ENCODE measurements at places on chromosomes 12 and 14.

- no peak for DNase-seq
Measured at GRCh38 chr12:122942637-122943036, 23.6 kb downstream of the ABCB9 start.

DNA sequence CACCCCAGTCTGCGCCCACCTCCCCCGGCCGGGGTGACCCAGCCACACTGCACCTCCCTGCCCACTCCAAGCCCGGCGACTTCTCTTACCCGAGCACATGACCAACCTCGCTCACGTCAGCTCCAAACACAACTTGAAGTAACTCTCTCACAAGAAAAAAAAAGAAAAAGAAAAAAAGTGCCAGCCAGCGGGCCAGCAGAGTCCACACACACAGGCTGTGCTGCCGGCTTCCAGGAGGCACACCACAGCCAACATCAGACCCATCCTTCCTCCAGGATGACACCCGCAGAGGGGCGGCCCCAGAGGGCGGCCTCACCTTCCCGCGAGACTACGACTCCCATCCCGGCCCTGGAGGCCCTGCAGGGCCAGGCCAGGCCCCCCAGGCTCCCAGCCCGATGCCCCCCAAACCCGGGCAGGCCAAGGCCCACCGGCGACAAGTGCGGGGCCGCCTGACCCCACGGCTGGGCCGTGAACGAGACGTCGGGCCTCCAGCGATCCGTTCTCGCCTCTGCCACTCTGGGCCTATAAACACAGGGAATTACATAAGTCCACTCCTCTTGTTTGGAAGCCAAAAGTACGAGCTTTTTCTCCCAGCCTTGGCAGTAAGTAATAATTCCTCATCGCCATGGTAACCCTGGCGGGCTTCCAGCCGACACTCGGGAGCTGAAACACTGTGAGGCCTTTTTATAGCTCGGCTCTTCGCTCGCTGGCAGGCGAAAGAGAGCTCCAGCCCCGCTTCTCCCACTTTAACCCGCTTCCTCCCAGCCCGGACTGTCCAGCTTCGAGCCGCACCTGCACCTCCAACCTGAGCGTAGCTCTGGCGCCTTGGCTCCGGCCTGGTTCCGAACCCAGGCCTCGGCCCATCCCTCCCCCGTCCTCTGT is 49.1 kb downstream of the NCOR2 start:
- DNase-seq, result no peak

GRCh38 chr12:121145221-121145620 is 12.5 kb downstream of the P2RX7 start:
- DNase-seq, result no peak

DNA sequence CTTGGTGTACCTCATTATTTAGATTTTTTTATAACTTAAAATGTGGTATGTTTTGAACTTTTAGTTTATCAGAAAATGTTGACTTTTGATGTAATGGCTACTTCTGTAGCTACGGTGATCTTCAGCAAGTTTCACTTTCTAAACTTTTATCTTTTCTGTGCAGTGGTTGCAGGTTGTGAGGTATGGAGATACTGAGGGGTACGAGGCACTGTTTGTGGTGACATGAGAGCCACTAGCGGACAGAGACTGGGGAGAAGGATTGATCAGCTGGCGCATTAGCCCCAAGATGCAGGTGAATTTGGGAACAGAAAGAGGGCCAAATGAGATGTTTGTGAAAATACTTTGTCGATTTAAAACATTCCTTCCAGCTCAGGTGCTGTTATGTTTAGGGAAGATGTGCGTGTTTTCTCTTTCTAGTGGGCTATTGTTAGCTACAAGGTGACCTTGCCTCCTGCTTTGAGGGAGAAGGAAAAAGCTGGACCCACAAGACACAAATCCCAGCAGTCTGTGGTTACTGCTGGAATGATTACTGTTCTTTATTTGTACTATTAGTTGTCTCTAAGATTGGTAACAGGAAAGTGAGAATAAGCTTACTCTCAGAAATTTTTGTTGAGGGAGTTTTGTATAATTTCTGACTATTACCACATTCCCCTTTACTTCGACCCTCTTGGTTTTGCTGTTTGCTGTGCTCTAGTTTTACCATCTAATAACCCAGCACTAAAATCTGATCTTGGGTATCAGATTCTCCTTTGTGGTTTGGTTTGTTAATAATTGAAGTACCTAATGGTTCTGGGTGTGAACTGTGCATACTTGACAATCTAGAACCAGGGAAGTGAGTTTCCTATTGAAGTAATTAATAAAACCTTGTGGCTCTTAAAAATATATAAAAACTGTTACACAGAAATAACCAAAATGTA is 61.7 kb downstream of the FBXO34 start:
- DNase-seq, result no peak

GRCh38 chr12:44647917-44648690 is 228.0 kb downstream of the NELL2 start:
- no peak for DNase-seq

GRCh38 chr14:99079061-99079727 is 192.8 kb downstream of the BCL11B start:
- no peak for DNase-seq

GRCh38 chr12:79127271-79127751 is 262.7 kb downstream of the SYT1 start:
- DNase-seq, result no peak

DNA sequence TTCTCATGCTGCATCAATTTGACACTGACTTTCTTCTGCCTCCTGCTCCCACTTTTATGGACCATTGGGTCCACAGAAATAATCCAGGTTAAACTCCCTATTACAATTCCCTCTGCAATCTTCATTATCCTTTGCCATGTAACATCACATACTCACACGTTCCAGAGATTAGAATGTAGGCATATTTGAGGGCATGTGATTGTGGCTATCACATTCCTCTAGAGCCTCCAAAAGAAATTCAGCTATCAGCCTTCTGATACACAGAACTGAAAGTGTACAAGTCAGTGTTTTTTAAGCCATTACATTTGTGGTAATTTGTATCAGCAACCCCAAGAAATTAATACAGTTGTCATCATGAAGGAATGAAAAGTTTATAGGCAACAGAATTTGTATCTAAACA is 892.4 kb downstream of the RPS29 start:
- no peak for DNase-seq

DNA sequence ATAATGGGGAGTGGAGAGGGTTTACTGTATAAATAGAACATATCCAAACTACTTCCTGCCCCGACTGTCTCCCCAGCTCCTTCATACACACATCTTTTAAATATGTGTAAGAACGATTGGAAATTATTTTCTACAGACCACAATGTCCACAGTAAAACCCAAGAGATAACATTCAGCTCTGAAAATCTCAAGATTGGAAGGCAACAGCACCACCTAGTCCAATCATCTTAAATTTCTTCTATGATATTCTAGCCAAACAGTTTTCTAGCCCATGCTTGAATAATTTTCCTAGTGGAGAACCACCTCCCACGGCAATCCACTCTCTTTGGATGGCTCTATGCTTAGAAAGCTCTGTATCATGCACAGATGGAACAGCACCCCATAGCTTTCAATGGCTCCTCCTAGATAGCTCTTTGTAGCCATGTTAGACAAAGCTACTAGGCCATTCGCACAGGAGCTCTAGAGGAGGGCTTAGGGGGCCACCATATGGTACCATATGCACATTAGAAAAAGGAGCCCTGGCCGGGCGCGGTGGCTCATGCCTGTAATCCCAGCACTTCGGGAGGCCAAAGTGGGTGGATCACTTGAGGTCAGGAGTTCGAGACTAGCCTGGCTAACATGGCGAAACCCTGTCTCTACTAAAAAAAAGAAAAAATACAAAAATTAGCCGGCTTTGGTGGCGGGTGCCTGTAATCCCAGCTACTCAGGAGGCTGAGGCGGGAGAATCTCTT is 18.1 kb downstream of the VDR start:
- no peak for DNase-seq

GRCh38 chr12:109735825-109736551 is 22.4 kb downstream of the FAM222A start:
- no peak for DNase-seq

DNA sequence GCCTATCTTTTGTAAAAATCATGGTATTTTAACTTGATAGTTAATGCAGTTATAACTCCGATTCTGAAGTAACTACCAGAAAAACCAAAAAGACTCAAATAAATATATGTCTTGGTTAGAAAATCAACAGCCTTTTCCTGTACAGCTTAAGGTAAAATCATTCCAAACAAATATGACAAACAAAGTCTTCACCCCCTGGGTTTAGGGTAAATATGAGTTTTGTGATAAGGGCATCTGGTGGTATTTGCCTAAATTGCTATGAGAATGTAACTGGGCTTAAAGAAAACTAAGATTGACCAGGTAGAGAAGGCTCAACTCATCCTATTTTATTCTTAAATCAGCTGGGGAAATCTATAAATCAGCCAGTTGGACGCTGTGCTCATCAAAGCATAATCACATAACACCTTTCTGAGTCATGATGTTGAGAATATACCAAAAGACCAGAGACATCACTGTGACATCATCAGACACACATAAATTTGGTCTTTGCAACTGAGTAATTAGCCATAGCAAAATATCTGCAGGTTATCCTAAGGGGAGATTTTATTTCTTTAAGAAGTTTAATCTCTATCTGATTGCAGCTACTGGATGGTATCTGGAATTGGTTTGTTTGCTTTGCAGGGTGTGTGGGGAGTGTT is 133.9 kb downstream of the STXBP6 start:
- no peak for DNase-seq

- DNase-seq, result no peak
Measured at GRCh38 chr12:50103767-50104321, at the start of gene GPD1. Gene GPD1, plus strand, starts transcription at chr12:50104008. Its CDS starts 43 bp downstream, at chr12:50104051.

- no peak for DNase-seq
Measured at GRCh38 chr12:123453165-123453564, 4.8 kb upstream of the SNRNP35 start.

GRCh38 chr12:92055877-92056276 is 89.8 kb downstream of the BTG1 start:
- peak; percentile 24 for DNase-seq

GRCh38 chr14:95519699-95520098 is 3.2 kb upstream of the SYNE3 start:
- DNase-seq, result peak; percentile 50

- DNase-seq, result no peak
Measured at GRCh38 chr14:22980672-22981089, 1.7 kb downstream of the AJUBA start.

GRCh38 chr12:120365675-120366340 is 3.2 kb downstream of the MSI1 start:
- DNase-seq, result no peak

- no peak for DNase-seq
Measured at GRCh38 chr14:63652406-63652805, 10.7 kb upstream of the WDR89 start.

DNA sequence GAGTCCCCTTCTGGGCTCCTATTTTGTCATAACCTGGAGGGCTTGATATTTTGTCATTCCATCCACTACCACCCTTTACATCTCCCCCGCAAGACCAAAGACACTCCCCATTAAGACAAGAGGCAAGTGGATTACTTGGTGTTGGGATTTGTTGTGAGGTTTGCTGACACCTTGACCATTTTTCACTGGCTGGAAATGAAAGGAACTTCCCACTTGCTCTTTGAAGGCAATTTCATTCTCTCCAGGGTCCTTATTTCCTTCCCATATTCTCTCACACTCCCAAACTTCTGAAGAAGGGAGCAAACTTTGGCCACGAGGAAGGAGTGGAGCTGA is 14.9 kb downstream of the AGAP2 start:
- no peak for DNase-seq

DNA sequence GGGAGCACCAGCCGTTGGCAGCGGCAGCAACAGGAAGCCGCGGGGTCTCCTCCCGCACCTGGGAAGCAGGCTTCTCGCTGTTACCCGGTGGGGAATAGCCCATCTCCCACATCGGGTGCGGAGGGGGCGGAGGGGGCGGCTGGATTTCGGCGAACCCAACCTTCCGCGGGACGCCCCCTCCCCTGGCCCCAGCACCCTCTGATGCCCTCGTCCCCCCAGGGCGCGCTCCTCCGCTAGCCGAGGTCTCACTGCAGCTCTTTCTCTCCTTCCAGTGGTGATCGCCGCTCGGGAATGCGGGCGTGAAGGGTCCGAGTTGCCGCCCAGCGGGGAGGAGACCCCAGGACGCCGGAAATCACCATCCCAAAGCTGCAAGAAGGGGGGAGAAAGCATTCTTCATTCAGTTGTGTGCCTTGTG is 303 bp downstream of the SAMD4A start:
- DNase-seq, result no peak

GRCh38 chr14:106201376-106201775 is 675.0 kb downstream of the TMEM121 start:
- no peak for DNase-seq

- no peak for DNase-seq
Measured at GRCh38 chr14:34231626-34232025, 230.4 kb downstream of the SPTSSA start.

GRCh38 chr12:77592836-77593235 is 237.9 kb upstream of the NAV3 start:
- no peak for DNase-seq

GRCh38 chr12:92657770-92658169 is 45.0 kb upstream of the PLEKHG7 start:
- DNase-seq, result no peak

- no peak for DNase-seq
Measured at GRCh38 chr12:52874573-52875435, 26.0 kb upstream of the KRT78 start.

- DNase-seq, result no peak
Measured at GRCh38 chr14:26935733-26936132, 337.9 kb upstream of the NOVA1 start.

DNA sequence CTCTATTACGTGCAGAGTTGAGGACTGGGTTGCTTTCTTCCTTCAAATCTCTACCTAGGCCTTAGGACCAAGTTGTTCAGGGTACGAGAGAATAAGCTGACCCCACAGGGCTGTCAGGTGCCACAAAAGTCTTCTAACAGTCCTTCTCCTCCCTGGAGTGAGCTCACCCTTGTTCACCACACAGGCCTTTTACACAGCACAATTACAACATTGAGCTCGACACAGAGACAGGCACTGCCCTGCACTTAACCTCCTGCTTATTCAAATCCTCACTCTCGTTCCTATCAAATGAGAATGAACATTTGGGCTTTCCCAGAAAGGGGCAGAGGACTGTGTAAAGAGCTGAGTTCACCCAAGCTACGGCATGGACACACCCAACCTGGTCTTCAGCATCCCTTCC is 2.4 kb downstream of the GALNT6 start:
- DNase-seq, result no peak

DNA sequence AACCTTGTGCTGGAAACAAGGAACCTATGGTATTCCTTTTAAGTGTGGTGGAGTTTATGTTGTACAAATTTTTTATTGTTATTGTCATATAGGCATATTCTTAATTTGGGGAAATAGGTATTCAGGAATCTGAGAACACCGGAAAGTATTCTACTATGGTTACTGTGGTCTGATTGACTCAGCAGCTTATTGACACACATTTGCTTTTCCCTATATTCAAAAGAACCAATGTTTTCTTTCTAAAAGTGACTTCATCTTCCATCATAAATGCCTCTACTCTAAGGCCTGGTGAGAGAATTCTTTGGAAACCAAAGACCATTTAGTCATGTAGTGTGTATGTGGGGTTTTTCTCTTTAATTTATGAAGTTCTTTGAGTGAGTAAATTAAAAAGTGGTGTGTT is 474.8 kb downstream of the TMTC2 start:
- no peak for DNase-seq

DNA sequence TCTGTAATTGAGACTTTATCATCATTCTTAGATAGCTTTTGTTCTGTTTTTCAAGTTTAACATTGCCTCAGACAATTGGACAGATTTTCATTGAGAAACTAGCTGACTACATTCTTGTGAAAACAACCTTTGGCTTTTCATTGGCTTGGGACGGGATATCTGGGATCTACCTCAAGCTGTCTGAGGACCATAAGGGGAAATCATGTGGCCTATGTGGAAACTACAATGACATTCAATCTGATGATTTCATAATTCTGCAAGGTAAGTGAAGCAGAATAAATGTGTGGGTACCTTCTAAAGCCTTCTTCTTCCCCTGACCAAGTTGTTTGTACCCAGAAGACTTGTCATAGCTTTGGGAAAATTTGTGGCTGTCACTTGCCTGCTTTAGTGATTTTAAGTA is 133.5 kb downstream of the OTOGL start:
- no peak for DNase-seq
